Dorsolateral prefrontal cortex (tissue), 122 donors: ENCODE measurements at places on chromosomes 7 and 10.

DNA sequence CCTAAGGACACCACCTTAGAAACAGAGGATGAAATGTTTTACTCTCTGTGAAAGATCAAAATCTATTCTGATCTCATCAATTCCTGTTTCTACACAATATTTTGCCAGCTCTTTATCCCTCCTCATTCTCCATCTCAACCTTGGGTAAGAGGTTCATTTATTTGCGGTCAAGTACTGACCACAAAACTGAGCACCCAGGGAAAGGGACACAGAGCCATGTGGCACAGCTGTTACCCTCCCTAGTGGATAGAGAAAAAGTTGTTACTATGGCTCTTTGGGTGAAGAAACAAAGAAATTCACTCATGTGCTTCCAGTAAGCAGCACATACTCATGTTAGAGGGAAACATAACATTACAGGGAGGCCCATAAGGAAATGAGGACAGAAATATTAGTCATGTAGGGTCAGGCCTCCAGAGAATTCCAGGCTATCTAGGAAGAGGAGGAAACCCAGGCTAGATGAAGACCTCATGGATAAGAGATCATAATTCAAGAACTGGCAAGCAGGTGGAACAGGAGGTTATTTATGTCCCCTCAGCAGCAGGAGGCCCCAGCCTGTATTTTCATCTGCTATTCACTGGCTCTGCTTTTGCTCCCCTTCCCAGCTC lies 114.5 kb downstream of the ATE1 start:
- no peak for DNase-seq

- no peak for DNase-seq
Measured at GRCh38 chr7:158268816-158269535, 318.6 kb downstream of the PTPRN2 start.

GRCh38 chr7:28096713-28097112 lies 83.9 kb downstream of the JAZF1 start:
- DNase-seq: peak; percentile 67

- DNase-seq: no peak
Measured at GRCh38 chr10:62456611-62457101, 82.5 kb downstream of the ZNF365 start.

GRCh38 chr10:110739811-110740271 lies 95.7 kb downstream of the RBM20 start:
- DNase-seq: no peak

DNA sequence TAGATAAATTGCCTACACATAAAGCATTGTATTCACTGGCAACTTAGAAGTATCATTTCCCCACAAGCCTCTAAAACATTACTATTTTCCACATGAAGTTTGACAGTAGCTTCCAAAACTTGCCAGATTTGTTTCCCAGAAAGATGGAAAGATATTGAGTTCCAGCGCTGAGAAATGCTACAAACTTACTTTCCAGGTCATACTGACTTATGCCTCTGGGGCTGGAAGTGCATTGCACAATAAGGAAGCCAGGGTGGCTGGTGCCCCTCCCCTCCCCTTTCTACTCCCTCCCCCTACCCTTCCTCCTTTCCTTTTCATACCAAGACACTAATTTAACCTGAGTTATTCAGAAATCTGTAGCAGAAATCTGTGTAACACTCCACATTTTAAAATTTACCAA lies 212.6 kb downstream of the WDR37 start:
- DNase-seq: no peak

GRCh38 chr7:155991470-155991869 lies 179.2 kb upstream of the SHH start:
- DNase-seq: no peak

DNA sequence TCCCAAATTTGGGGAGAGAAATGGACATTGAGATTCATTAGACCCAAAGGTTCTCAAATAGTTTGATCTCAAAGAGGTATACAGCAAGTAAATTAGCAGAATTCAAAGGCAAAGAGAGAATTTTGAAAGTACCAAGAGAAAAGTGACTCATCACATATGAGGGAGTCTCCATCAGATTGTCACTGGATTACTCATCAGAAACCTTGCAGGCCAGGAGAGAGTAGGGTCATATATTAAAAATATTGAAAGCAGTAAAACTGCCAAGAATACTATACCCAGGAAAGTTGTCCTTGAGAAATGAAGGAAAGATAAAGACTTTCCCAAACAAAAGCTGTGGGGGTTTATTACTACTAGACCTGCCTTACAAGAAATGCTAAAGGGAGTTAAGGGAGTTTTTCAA lies 140.6 kb downstream of the TMEM168 start:
- no peak for DNase-seq

- no peak for DNase-seq
Measured at GRCh38 chr7:96591159-96591899, 118.3 kb downstream of the SEM1 start.
